Keratinocyte (primary cell): ENCODE measurements at places on chromosomes 4 and X. TPM values are rescaled to one million over a fixed set of nuclear protein-coding genes. Genes with fewer than 3 reads are reported as not detected.

LNX1 gene
- 0.17 to 0.32 TPM (median 0.22 TPM) in 3 replicates for polyA plus RNA-seq

DNA sequence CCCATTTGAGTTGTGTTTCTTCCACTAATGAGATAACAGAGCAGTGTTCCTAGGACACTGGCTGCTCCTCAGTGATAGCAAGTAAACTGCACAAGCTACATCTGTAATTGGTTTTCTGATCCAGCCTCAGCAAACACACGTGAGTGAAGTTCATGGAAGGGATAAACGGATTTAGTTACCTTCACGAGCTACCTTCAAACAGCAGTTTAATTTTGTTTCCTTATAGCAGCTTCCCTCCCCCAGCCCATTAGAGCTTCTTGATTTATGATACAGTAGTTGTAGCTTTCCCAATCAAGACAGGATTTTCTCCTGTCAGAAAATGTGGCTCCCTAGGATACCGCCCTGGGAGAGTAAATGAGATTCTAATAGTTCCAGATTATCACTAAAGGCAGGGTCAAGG lies 634.2 kb upstream of the FAT1 start:
- DNase-seq = no peak

DNA sequence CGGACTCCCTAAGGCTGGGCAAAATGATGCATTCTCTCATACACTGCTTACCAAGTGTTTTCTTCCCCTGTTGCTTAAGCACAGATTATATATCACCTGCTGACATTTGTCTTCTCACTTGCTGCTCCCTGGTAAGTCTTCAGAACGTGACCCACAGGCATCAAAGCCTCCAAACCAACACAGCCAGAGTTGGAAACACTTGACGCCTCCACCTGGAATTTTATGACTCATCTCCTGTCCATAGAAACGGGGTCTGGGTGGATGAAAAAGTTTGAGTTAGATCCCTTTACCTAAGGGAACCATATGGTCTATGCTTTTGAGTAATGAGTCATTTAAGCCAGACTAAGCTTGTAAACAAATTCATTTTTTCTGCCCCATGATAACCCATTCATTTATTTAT lies 251.6 kb downstream of the USP46 start:
- DNase-seq = peak; percentile 13

- no peak for DNase-seq
These were observed 63.4 kb upstream of the MAB21L2 start for GRCh38 chr4:150518559-150518958.

TLL1 gene
- 1.4 to 1.7 TPM (median 1.5 TPM) in 3 replicates for polyA plus RNA-seq

DNA sequence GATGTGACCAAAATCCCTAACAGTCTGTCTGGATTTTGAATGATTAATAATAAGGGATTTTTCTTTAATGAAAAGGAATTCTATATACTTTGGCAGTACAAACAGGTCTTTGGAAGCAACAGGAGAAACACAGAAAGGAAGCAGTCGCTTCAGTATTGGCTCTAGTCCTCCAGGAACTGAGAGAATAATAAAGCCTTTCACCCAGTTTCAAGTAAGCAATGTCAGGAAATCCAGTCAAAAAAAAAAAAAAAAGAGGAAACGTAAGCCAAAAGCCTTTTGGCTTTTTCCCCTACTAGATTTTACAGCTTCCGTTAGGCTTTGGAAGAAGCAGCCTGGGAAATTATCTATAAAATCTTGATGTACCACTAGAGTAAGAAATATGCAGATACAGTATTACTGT lies 61.7 kb upstream of the HDAC8 start:
- no peak for DNase-seq

DNA sequence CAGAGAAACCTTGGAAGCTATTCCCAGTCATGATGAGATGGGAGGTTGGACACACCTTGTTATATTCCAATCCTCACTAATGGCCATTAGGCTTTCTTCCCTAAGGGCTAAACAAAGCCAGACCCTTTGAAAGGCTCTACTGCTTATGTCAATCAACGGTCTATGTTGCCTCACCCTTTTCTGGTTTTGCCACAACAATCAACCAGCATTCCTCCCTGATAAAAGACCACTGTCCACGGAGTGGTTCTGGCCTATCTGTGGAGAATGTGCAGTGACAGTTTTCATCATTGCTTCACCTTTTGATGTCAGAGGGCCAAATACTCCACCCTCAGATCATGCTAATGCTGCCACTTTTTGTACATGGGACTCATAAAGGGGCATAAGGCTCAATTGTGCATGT lies 913.4 kb downstream of the RPA4 start:
- no peak for DNase-seq
